AG09309 (cell line): ENCODE measurements at places on chromosomes 4 and X.

DNA sequence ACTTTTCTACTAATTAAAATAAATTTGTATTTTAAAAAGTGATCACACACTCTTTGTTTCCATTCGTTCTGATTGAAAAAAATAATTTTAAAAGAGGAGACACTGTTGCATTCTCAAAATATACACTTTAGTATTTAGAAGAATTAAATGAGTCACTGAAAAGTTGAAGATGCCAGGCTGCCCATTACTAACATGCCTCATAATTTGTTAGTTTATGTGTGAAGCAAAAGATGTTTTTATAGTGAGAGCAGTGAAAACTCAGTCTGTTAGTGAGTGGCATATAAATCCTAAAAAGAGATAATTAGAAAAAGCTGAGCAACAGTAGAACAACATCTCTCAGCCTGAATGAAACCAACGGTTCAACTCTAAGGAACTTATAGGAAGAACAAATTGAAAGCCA, 143.4 kb downstream of the CDS1 start:
- peak; percentile 23 for DNase-seq

GRCh38 chrX:7771788-7772438, 71.1 kb upstream of the VCX start:
- DNase-seq: no peak

DNA sequence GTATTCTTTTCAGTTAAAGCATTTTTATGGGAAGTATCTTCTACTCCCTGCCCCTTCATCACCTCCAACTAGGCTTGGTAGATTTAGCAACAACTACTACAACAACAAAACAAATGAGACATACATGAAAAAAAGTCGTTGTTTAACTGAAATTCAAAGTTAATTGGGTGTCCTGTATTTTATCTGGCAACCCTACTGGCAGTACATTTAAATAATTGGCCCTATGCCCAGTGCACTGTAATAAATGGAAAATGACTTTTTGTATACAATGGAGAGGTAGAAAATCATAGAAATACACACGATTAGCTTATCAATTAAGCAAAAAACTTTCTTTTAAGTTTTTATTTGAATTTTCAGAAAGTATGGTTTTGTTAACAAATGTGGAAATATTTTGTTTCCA, 21.4 kb upstream of the CLGN start:
- no peak for DNase-seq

GRCh38 chrX:24110069-24110468, 39.5 kb upstream of the ZFX start:
- no peak for DNase-seq

- no peak for DNase-seq
Observed at GRCh38 chr4:85681921-85682320, 207.0 kb downstream of the ARHGAP24 start.

- DNase-seq: no peak
Observed at GRCh38 chrX:71542825-71543224, 9.9 kb downstream of the OGT start.

DNA sequence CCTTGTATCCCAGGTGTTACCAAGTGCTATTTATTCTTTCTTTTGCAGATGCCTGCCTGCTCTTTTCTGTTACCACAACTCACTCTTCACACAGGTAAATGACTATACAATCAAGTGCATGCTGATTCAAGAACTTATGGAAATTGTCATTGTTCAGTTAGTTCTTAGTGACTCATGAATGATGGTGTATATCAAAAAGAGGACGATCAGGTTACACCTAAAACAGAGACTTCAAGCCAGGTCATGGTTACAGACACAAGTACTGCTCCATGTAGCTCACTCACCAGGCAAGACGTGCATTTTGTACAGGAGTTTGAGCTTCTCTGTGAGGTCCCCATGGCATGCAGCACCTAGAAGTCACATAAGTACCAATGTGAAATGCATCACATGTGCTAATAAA, 59.3 kb upstream of the UCP1 start:
- DNase-seq: no peak
